ENCODE measurements at places on chromosomes 11 and 22.

- DNase-seq: no peak
These were observed 157.4 kb downstream of the COMMD9 start for GRCh38 chr11:36131721-36132397.

DNA sequence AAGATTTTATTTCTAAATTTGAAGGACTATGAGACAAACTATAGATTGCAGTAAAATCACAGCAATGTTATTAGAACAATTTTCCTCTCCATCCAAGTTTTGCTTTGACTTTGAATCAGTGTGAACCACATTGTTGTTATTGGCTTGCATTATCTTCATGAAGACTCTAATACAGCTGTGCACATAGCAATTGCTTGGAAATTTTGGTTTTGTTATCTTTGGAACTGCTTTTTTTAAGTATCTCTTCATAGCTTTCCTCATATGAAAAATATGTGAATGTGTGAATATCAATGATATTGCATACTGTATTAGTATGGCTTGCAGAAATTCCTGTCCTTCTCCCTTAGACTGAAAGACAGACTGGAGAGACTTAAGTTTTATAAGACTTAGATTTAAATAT lies 666.6 kb downstream of the LUZP2 start:
- DNase-seq: no peak

GRCh38 chr11:105000797-105001196 lies 22.2 kb downstream of the CASP5 start:
- DNase-seq: no peak

DNA sequence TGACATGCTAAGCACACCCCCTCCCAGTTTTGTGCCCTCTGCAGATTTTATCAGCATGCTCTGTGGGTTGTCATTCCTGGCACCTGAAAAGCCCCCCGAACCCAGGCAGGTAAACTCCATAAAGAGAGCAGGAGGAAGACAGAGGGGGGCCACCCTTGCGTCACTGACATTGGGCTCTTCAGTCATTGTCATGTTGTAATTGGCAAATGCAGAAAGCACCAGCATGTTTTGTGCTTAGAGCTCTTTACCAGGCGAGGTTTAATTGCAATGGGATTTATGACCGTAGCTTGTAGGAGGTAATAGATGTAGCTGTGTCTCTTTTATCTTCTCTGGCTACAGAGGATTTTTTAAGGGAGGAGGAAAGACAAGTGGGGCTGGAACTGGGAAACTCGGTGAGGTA lies 201.7 kb downstream of the GRIK4 start:
- no peak for DNase-seq

GRCh38 chr11:121035169-121035755 lies 11.4 kb downstream of the TBCEL start:
- no peak for DNase-seq
